NCI-H1417 treated with DMSO at 0.1 percent for 48 hours (cell line): ENCODE measurements at places on chromosomes 2 and 18.

DNA sequence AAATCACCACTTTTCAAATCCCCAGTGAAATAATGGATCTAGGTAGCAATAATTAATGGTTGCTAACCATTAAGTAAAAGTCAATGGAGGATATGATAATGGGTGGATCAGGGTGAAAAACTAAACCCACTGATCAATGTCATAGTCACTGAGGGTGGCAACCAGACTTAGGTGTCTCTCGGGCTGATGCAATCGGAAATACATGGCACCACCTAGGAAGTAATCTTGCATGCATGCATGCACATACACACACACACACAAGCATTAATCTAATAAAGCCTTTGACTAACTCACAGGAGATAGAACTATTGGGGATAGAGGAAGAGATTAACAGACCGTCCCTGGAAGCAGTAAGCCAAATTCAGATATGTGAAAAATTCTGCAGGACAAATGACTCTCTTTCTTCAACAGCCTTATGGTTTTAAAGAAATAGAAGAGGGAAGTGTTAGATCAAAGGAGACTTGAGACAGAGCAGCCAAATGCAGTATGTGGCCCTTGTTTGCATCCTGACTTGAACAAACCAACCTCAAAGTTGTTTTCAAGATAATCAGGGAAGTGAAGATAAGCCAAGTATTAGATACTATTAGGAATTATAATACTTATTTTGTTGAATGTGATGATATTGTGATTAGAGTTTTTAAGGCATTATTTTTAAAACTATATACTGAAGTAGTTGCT, 186.0 kb upstream of the RMP24 start:
- DNase-seq, result no peak

DNA sequence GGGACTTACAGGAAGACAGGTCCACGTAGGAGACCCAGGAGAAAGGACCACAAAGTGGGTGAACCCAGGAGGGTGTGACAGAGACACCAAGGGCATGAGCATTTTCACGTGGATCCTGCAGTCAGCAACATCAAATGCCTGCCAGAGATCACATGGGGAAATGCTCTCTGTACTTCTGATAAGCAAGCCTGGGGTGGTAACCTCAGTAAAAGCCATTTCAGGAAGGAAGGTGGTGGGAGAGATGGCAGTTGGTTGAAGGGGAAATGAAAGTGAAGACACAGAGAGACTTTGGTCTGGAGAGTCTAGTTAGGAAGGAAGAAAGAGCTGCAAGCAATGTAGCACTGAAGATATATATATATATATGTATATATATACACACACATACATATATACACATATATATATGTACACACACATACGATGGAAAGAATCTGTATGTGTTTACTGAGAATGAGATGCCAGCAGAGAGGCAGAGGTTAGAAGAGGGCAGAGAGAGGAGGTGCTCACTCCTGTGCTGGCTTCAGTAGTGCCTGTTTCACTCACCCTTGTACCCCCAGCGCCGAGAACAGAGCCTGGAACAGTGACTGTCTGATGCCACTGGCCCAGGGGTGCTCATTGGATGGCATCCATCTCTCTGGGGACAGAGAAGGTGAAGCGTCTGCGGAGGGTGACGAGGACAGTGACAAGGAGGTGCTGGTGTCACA, 314.9 kb downstream of the AFF3 start:
- DNase-seq, result no peak

DNA sequence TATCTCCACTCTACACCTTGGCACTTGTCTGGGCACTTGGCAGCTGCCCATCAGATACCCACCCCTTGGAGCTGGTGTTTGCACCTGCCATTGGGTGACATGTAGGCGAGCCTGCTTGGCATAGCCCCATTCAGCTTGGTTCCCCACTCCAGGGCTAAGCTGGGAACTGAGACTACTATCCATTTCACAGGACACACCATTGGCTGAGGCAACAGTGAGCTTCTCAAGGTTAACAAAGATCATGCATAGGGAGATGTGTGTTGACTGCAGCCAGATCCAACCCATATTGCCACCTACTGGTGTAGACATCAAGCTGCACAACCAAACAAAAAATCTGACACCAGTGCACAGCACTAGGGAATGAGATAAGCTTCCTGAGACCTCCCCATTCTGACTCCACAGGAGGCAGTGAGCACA, 1389.8 kb upstream of the TMEFF2 start:
- DNase-seq, result no peak

DNA sequence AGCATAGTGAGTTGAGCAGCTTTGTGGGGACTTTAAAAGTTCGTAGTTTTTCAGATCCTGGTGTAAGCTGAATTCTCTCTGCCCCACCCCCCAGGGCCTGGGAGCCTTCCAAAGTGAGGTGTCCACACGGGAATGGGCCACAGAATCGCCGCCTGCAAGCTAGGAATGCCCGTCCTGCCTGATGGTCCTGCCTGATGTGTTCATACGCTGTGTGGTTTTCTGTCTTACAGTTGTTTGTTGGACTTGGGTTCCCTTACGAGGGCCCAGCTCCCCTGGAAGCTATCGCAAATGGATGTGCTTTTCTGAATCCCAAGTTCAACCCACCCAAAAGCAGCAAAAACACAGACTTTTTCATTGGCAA, 158.7 kb downstream of the MGAT5 start:
- no peak for DNase-seq

- no peak for DNase-seq
Observed at GRCh38 chr2:147888680-147889079, 43.9 kb downstream of the ACVR2A start.

GRCh38 chr2:3703236-3703756, at the start of gene DCDC2C:
Gene DCDC2C (plus strand): TSS chr2:3703575. CDS start chr2:3703752, 177 bp downstream.
- DNase-seq, result no peak
